Adipocyte (in vitro differentiated cells): ENCODE measurements at places on chromosomes 6 and 20.

DNA sequence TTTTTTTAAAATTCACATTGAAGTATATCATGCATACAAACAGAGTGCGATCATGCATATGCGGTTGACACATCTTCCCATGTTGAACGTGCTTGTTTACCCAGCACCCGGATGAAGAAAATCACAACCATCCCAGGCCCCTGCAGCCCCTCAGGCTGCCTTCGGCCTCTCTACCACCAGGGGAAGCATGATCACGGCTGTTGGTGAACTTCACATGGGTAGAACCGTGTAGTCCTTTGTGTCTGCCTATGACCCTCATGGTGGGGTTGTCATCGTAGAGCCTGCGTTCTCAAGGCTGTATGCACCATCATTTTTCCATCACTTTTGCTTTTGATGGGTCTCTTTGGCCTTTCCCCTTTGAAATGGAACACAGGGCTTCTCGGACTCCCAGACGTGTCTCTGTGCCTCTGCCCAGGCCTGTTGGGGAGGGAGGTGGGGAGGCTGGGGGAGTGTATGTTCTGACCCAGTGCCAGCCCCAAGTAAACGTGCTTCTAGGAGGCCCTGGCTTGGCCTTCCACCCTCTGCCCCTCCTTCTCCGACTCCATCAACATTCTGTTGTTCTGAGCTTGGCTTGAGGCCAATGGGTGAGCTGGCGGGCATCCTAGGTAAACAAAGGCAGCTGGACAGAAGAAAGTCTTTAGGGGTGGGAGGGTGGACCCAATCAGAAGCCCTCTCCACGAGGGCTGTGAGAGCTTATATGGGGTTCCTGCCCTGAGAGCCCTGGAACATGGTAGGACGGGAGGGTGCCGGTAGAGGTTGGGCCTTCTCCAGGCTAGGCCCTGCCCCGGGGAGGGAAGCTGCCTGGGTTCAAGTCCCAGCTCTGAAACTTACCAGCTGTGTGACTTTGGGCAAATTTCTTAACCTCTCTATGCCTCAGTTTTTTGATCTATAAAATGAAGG lies 39.7 kb downstream of the TGM2 start:
- no peak for DNase-seq

DNA sequence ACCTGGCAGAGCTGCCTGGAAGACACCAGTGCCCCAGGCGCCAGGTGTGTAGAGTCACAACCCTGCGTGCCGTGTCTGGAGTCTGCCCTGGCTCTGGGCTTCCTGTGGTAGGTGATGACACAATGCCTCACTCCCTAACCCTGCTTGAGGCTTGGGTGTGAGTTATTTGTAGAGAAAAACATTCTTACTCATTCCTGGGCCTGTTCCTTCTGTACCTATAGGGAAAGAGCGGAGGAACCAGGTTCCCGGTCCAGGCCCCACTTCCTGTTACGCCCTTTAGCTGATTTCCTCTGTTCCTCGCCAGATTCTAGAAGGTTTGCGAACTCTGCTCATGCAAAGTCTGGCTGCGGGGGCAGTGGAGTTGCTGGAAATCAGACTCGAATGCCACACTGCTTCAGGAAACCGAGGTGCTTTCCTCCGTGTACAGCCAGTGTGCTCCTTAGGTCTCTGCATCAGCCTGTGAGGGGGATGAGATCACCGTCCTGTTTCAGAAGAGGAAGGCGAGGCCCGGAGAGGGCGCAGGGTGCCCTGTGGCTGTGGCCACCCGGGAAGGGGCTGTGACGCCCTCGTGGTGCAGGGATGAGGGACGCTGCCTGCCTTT lies 67.1 kb upstream of the DUSP22 start:
- DNase-seq = no peak

DNA sequence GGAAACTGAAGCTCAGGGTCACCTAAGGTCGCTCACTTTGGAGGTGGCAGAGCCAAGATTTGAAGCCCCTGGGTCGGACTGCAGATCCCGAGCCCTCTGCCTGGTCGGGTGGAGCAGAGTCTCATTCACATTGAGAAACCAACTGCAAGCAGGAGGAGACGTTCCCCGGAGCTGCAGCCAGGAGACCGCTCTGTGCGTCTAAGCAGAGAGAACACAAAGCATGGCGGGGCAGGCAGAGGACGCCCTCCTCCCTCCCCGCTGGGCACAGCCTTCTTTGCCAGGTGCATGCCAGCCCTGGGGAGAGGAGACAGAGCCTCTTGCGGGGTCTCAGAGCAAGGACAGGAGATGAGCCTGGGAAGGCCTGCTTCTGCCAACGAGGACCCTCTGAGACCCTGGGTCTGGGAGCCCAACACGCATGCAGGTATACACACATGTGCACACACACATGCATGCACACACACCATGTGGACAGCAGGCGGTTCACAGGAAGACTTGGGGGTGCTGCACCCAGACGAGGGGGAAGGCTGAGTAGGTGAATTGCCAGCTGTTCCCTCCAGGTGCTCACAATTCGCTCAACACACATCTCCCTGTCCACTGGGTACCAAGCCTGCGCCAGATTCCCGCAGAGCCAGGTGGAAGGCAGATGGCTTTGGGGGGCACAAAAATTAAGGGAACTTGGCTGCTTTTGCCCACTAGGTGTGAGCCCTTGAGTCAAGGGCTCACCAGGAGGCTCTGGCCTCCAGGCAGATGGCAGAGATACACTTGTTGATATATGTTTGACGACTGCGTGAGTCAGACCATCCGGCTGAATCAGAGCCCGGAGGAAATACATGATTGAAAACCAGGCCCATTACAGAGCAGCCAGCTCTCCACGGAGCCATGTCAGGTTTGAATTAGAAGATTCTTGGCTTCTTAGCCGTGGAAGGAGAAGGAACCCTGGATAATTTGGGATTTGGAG lies 5.5 kb upstream of the NTSR1 start:
- peak; percentile 87 for DNase-seq

DNA sequence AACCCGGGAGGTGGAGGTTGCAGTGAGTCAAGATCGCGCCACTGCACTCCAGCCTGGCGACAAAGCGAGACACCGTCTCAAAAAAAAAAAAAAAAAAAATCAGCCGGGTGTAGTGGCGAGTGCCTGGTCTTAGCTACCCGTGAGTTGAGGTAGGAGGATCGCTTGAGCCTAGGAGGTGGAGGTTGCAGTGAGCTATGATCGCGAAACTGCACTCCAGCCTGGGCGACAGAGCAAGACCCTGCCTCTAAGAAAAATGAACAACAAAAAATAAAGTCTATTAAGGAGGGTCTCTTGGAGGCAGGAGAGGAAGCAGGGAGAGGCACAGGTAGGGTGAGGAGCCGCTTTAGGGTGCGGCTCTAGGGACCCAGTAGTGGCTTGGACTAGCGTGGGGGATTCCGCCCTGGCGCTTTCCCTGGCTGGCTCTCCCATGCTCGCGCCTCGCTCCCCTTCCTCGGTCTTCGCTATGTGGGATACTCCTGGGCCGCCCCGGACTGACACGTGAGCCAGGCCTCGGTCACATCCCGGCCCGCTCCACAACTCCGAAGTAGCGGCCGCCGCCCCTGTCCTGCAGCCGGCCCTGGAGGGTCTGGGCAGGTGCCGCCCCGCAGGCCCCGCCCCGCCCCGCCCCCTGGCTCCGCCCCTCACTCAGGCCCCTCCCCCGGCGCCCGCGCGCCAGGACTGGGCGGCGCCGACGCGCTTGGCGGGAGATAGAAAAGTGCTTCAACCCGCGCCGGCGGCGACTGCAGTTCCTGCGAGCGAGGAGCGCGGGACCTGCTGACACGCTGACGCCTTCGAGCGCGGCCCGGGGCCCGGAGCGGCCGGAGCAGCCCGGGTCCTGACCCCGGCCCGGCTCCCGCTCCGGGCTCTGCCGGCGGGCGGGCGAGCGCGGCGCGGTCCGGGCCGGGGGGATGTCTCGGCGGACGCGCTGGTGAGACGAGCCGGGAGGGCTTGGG lies at the start of gene MYBL2:
Gene MYBL2, plus strand, starts transcription at position 739 of the 953 bp plus-strand sequence. Its CDS starts 170 bp downstream, at position 909.
- peak; percentile 77 for DNase-seq

GRCh38 chr20:24102749-24103333 lies 114.3 kb upstream of the GGTLC1 start:
- DNase-seq = peak; percentile 40

DNA sequence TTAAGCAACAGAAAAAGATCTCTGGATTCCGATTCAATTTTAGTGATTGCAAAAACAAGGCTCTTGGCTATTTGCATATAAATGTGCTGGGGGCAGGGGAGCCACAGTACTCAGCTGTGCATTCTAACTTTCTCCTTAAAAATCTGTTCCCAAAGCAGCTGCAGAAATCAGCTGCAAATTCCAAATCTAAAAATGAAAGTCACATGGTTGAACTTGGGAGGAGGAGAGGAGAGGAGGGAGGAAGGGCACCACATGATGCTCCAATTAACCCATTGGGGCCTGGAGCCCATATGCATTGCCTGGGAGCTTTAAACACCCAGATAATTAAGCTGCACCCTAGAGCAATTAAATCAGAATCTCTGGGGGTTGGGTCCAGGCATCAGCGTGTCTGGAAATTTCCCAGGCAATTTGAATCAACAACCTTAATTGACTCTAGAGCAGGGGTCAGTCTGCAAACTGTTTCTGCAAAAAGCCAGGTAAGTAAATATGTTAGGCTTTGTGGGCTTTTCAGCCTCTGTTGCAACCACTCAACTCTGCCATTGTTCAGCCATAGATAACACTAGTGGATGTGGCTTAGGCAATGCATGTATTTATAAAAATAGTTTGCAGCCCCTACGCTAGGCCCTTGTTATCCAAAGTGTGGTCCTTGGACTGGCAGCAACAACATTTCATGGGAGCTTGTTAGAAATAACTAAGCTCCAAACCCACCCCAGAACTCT lies 508.1 kb downstream of the KIF16B start:
- DNase-seq = peak; percentile 14

GRCh38 chr20:21618759-21619416 lies 86.6 kb upstream of the PAX1 start:
- DNase-seq = no peak

DNA sequence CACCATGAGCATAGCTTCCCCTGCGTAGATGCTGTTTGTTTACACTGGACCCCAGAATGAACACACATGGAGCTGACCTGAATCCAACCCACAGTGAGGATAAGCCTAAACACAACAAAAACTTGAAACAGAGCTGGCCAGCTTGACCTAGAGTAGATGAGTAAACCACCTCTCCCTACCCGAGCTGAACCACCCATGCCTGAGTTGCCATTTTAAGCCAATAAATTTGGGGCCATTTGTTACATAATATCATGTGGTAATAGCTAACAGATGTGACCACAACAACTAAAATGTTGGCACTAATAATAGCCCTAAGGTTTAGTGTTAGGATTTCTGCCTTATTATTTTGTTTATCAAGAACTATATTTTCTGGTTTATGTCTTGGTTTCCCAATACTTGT lies 103.2 kb upstream of the GRIK2 start:
- DNase-seq = peak; percentile 4

DNA sequence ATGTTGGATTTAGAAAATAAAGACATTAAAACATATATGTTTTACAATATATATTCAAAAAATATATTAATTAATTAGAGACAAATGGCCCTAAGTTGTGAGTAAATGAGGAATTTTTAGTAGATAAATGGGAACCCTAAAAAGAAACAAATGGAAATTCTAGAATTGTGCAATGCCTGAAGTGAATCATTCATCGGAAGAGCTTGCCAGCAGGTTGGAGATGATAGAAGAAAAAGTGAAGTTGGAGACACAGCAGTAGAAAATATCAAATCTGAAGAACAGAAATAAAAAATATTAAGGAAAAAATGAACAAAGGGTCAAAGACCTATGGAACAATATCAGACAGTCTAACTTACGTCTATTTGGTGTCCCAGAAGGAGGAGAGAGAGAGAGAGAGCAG lies 109.4 kb upstream of the NEDD9 start:
- peak; percentile 56 for DNase-seq

DNA sequence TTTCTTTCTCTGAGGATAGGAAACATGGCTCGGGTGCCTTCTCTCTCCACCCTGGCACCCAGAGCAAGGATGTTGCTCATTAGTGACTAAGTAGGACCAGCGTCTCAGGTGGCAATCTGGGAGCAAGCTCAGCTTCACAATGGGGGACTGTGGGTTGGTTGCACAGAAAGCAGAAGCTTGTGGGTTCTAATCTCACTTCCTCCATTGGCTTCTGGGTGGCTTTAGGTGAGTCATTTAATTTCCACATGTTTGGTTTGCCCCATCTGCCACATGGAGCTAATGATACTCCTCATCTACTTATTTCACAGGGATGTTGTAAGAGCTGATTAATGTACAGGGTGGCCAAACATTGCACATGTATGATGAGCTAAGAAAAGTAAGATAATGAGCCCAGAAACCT lies 54.8 kb upstream of the AKIRIN2 start:
- peak; percentile 55 for DNase-seq

DNA sequence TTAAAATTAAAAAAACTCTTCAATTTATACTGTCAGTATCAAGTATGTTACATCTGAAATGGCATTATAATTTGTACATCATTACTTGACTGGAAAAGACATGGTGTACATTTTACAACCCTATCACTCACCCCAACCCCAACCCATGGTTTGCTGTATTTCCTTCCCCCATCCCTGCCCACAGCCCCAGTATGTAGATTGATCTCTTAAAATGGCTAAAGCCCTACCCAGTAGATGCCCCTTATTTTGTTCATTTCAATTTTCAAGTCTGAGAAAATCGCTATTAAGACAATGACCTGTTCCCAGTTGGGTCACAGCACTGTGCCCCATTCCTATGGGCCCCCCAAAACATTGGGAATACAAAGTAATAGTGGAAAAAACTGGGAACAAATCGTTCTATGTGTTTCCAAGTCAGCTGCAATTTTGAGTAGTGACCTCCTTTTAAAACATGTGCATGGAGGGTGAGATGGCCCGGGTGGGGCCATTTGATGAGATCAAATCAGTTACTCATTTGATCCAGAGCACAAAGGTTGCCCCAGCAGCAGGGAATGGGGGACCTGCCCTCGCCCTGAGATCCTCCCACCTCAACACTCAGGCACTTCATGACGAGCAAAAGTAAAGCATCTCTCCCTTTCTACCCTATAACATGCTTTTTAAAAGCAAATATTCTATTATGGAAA lies 13.3 kb downstream of the EZR start:
- DNase-seq = no peak

DNA sequence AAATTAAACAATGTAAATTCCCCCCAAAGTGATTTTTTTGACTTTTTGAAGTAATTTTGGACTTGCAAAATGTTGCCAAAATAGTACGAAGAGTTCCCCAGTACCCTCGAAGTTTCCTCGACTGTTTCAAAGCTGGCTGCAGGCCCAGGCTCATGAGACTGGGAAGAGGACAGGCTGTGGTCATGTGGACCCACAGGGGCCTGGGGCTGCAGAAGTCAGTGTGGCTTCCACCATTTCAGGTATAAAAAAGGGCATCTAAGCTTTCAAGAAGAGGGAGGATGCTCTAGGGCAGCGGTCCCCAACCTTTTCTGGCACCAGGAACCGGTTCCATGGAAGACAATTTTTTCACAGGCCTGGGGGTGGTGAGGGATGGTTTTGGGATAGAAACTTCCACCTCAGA lies 75.0 kb downstream of the PTPN1 start:
- DNase-seq = no peak

- DNase-seq = peak; percentile 43
These were observed 687 bp upstream of the HTR1B start for GRCh38 chr6:77463861-77464494.

DNA sequence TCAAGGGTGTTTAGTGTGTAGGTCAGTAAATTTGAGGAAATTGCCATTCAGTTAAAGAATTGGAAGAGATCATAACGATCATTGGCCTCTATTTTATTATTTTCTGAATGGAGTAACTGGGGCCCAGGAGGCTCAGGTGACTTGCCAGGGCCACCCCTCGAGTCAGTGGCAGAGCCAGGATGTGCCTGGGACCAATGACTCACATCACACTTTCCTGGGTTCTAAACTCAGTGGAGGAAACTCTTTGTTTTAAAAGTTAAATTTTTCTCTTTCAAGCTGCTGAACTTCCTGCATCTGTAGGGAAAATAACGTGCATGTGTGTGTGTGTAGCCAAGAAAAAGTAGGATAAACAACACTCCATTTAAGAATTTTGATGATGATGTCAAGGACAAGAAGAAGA lies 135.5 kb downstream of the MYLK4 start:
- DNase-seq = no peak

- peak; percentile 81 for DNase-seq
These were observed 184.5 kb upstream of the MARCKS start for GRCh38 chr6:113672491-113673149.
